ENCODE measurements at places on chromosomes 13 and 19.

DNA sequence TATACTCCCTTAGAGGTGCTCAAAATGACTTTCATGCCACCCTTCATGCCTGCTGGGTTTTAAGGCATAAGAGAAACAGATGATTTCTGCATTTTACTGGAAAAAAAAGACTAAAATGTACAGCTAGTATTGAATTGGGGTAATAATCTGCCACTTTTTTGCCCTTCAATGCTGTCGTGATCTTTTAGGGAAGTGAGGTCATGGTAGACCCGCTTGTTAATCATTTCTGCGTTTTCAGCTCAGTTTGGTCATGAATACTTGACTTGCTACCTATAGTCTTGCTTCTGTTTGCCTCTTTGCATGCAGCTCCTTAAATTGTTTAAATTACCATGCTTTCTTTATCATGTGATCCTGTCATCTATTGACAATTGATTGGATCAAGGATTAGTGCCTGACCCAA, 90.4 kb downstream of the PCCA start:
- DNase-seq: no peak

DNA sequence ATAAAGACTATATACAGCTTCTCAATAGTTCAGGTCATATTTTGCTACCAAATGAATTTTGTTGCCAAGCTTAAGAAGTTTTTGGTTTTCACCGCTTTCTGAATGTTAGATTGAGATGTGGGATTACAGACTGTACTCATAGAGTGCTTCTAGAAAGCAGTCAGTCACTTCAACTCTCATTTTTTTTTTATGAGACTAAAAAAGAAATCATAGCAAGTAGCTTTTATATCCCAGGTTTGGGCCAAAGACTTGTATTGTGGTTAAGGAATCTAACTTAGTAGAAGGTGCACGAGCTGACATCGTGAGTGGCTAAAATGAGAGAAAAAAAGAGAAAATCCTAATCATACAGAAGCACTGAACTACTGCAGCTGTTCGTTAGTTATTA, 2.2 kb upstream of the USPL1 start:
- DNase-seq: no peak

GRCh38 chr19:6720369-6721137, at the start of gene C3:
TSS of gene C3 (minus strand) at chr19:6720650. CDS start at chr19:6720589, 61 bp downstream.
- peak; percentile 25 for DNase-seq

DNA sequence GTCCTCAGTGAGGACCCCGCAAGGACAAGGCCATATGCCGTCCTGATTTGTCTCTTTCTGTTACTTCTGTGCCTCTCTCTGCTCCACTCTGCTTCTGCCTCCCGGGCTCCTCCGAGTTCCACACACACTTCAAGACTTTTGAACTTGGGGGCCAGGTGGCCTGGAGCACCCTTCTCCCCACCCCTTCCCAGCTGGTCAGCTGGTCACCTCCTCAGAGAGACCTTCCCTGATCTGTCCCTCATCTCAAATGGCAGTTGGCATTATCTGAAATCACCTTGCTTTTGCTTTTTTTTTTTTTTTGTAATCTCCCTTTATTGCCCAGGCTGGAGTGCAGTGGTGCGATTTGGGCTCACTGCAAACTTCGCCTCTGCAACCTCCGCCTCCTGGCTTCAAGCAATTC, 2.2 kb upstream of the S1PR5 start:
- no peak for DNase-seq

GRCh38 chr19:30908262-30908771, 440.9 kb downstream of the TSHZ3 start:
- no peak for DNase-seq

DNA sequence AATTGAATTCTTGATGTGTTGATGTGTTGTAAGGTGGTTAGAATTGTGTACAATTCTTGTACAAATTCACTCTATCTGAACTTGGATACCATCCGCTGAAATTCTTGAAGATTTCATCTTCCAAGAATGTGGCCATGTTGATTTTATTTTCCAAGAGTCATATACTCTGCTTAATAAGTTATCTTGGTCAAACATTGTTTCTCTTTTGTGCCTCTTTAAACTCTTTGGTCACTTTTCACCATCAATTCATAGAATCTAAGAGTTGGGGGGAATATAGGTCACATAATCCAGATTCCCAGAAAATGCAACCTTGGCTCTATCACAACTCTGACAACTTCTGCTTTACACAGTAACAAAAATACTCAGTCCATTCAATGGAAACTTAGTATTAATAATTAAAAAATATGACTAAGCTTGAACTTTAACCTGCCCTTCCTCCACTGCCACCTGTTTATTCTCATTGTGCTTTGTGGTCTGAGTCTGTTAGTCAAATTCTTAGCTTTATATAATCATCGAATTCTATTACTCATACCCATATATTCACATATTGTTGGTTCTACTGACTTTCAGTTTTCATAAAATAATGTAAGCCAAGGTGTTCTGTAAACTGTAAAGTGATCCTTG, 373.2 kb downstream of the LMO7 start:
- no peak for DNase-seq

GRCh38 chr19:16375157-16375935, 50.7 kb downstream of the KLF2 start:
- DNase-seq: no peak

All from T1000 (cell line).